ENCODE measurements at places on chromosomes 5 and 9.

- DNase-seq = no peak
Observed at GRCh38 chr9:75108571-75108970, 20.3 kb downstream of the OSTF1 start.

DNA sequence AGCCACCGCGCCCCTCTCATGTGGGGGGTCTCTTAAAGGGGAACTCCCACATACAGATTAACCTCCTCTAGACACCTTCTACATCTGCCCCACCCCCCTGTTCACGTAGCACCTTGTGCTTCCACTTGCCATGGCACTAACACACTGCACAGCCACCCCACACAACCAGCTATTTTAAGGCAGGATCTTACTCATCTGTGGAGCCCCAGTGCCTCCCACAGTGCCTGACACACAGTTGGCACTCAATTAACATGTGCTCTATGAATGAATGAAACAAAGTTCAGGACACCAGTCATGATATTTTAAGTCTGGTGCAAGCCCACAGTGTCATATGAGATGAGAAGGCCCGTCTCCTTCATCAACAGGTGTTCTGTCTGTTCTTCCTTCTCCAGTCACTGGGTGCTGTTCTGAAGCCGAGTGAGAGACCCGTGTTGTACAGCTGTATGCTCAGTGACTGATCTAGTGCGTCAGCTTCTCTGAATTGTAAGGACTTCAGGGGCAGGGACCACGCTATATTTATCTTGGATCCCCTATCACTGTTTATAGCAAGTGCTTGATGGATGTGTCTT is 149.1 kb downstream of the TLE1 start:
- DNase-seq = no peak

DNA sequence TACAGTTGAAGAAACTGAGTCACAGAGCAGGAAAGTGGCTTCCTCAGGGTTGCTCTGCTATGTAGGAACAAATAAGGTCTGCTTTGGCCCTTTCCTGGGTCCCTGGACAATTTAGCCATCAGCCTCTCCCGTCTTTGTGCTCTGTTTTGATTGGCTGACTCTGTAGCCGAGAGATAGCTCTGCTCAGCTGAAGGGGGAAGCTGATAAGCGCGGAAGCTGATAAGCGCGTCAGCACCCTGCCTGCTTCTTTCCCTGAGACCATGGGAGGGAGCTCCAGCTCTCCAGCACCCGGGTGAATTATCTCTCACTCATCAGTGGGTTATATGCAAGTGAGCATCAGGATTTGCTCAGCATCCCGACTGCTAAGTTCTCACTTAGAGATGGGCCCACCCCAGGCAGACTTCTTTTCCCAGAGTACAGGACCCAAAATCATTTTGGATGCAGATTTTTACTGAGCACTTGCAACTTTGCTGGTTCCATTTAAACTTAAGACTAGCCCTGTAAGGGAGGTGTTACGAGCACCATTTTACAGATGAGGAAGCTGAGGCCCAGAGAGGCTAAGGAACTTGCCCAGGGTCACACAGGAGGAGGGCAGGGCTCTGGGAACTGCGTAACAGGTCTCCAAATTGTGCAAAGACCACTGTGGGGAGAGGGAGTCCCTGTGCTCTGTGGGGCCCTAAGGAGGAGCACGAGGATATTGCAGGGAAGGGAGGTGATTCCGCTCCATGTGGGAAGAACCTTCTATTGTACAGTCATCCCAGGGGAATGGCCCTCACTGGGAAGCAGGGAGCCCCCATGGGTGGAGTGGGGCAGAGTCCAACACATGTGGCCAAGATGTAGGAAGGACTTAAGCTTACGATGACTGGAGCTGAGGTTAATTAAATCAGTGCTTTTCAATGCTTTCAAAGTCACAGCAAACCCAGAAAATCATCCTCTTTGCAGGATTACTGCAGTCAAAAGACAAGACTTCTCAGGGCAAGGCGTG is 83.7 kb upstream of the ORM1 start:
- DNase-seq = no peak

- DNase-seq = no peak
Observed at GRCh38 chr9:37371565-37372464, 50.7 kb upstream of the GRHPR start.

Measured in amniotic stem cell (primary cell).